RKO (cell line): ENCODE measurements at places on chromosomes 11 and 22.

DNA sequence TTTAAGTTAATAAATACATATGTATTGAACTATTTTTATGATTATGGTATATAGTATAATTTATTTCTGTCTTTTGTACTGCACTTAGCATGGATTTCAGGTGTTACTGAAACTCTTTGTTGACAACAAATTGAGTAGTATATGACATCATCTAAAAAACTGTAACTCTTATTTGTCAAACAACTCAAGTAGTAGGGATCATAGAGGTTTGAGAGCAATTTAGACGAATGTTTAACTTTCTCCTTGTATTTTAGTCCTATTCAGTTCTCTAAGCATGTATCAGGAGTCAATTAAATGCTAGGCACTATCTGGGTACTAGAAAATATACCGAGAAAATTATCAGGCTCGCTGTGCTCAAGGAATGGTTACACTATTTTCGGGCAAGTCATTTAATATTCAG is 595.2 kb downstream of the METTL15 start:
- DNase-seq, result no peak

- DNase-seq, result no peak
Observed at GRCh38 chr11:10855295-10855694, 2.6 kb downstream of the ZBED5 start.

- no peak for DNase-seq
Observed at GRCh38 chr11:116976941-116977570, 121.2 kb downstream of the SIK3 start.

GRCh38 chr11:1810761-1811160 is 24.0 kb upstream of the SYT8 start:
- DNase-seq, result no peak
